ENCODE measurements at places on chromosomes 5 and 9.

GRCh38 chr5:111563031-111563822 lies 50.9 kb upstream of the STARD4 start:
- peaks cover 18% of the 10 kb centered on the region for H3K27me3 ChIP-seq
- no peak overlapping the region for H3K4me3 ChIP-seq
- DNase-seq: no peak
- H3K4me1 ChIP-seq: no peaks in the 10 kb centered on the region

- DNase-seq: no peak
- no peaks in the 10 kb centered on the region for H3K27me3 ChIP-seq
- H3K36me3 ChIP-seq: peaks cover 45% of the 10 kb centered on the region
- no peaks in the 10 kb centered on the region for H3K4me1 ChIP-seq
These were observed 84.3 kb downstream of the NNT start for GRCh38 chr5:43687275-43687674.

DNA sequence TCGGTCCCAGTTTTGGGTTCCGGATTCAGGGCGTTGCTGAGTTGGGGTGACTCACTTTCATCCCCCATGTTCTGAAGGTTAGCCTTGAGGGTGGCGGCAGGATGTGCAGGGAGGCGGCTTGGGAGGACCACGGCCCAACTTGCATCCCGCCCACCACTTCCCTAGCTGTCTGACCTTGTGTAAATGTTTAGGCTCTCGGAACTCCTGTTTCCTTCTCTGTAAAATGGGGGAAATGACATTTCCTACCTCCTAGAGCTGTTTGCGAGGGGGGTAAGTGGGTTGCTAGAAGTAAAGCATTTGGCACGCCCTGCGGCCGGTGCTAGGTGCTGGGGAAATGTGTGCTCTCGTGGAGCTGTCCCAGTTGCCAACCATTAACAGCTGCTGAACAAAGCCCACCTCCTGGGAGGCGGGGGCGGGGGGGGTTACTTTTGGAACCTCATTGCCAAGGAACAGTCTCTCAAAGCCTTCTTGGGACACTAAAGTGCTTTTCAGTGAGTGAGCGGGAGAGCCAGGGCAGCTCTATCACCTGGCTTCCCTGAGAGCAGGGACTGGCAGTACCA lies 27.5 kb downstream of the PTGES2 start:
- peaks cover 57% of the 10 kb centered on the region for H3K4me1 ChIP-seq
- no peak overlapping the region for H3K27ac ChIP-seq
- no peaks in the 10 kb centered on the region for H3K27me3 ChIP-seq
- peaks cover 35% of the 10 kb centered on the region for H3K36me3 ChIP-seq

DNA sequence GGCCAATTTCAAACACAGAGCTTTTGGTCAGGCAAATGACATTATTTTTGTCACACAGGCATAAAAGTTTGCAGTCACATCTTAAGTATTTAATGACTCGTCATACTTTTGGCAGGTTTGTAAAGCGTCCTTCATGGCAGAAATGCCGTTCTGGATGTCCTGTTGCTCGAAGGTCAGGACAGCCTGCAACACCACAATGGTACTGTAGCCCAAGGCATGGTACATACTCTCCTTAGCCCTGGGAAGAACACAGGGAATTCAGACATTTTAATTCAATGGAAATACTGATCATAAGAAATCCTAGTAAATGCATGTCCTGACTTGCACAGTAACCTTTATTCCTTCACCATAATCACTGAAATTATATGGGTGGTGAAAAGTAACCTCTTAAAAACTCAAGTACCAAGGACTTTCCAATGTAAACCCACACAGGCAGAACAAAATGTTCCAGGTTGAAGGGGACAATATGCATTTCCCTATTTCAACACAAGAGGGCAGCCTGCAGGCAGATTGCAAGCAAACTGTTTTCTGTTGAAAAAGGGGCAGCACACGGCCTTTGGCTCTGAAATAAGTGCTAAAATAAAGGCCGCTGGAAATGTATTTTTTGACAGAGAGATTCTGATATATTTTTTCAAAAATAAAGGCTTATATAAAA lies 95.7 kb downstream of the TTC39B start:
- DNase-seq: peak; percentile 78
- peaks cover 2% of the 10 kb centered on the region for H3K4me1 ChIP-seq
- no peaks in the 10 kb centered on the region for H3K27me3 ChIP-seq
- H3K36me3 ChIP-seq: peaks cover 26% of the 10 kb centered on the region

DNA sequence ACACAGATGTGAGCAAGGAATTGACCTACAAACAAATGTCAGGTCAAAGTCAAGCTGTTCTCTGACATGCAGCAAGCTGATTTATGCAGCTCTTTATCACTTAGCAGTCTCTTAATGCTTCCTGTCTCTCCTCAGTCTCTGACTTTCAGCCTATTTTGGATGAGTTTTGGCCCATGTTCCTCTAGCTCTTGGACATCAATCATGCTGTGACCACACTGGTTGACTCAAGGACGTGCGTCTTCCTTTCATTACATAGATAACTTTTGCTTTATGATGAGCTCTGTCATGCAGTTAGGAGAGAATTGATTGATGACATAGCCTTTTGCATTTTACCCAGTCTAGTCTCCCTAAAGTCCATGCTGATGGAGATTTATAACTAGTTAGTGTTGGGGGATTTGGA lies 9.4 kb upstream of the REEP5 start:
- no peak for DNase-seq
- peaks cover 61% of the 10 kb centered on the region for H3K4me1 ChIP-seq
- H3K36me3 ChIP-seq: peaks cover 16% of the 10 kb centered on the region
- no peak overlapping the region for H3K27ac ChIP-seq
- H3K27me3 ChIP-seq: no peaks in the 10 kb centered on the region
- no peak overlapping the region for H3K4me3 ChIP-seq

DNA sequence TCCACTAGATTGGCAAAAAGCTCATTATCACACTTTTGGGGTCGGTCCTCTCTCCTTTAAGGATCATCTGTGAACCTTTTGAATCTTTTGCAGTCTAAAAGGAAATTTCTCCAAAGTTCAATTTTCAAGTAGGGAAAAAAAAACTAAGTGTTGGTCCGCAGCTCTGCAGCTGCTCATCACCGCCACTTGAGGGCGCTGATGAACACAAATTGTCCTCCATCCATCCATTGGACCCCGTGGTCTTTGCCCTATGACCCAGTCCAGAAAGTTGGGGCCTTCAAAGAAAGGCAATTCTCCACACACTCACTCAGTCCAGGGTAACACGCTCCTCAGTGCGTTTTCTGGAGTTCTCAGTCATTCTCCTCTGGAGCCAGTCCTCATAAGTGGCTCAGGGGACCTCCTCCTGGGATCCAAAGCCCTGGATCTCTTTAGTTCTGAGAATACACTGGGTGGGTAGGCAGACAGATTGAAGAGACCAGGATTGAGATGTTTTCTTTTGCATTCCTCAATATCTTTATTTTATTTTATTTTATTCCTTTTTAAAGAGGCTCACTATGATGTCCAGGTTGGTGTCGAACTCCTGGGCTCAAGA lies 63.6 kb upstream of the SLC28A3 start:
- DNase-seq: no peak
- no peaks in the 10 kb centered on the region for H3K27me3 ChIP-seq
- H3K4me1 ChIP-seq: no peaks in the 10 kb centered on the region
- no peak overlapping the region for H3K27ac ChIP-seq

- DNase-seq: no peak
- H3K36me3 ChIP-seq: no peaks in the 10 kb centered on the region
- H3K27ac ChIP-seq: no peak overlapping the region
- H3K4me3 ChIP-seq: no peak overlapping the region
- H3K27me3 ChIP-seq: no peaks in the 10 kb centered on the region
These were observed 42.7 kb upstream of the IL17B start for GRCh38 chr5:149421834-149422233.

- H3K4me1 ChIP-seq: no peaks in the 10 kb centered on the region
- no peaks in the 10 kb centered on the region for H3K36me3 ChIP-seq
- H3K27ac ChIP-seq: no peak overlapping the region
These were observed 82.3 kb upstream of the TLE4 start for GRCh38 chr9:79489261-79490000.

DNA sequence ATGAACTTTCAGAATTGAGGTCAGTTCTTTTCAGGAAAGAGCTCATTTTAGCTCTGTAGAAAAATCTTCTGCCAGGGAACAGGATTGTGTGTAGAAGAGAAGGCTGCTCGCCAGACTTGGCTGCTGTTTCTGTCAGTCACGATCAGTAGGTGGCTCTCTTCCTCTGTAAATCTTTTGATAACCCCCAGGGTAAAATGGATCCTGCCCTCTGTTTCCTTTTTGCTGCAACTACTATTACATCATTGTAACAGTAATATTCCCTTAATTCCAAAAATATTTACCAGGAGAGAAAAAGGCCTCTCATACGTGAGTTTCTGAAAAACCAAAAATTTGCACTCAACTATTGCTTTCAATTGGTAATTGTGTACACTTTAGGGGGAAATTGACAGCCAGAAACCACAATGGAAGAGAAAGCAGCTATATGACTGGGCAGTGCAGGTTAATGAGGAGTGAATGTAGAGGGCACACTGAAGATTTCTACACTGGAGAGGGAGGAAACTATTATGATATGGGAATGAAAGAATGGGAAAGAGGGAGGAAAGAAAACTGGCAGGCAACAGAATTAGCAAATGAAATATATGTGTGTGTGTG lies 12.3 kb downstream of the IFNA21 start:
- peaks cover 22% of the 10 kb centered on the region for H3K27me3 ChIP-seq
- H3K36me3 ChIP-seq: peaks cover 18% of the 10 kb centered on the region
- no peak overlapping the region for H3K27ac ChIP-seq
- H3K4me1 ChIP-seq: peaks cover 24% of the 10 kb centered on the region
- H3K4me3 ChIP-seq: no peak overlapping the region

Measured in activated CD4-positive, alpha-beta T cell treated with anti-CD3 and anti-CD28 coated beads, Interleukin-2, amount 10 ng/mL, durations not matched to agents 7 days and 5 days (primary cell).